EH (cell line): ENCODE measurements at places on chromosomes 7 and 10.

GRCh38 chr10:113027574-113028455 is 77.8 kb downstream of the TCF7L2 start:
- DNase-seq = peak; percentile 44

GRCh38 chr7:154858836-154859537 is 143.9 kb downstream of the PAXIP1 start:
- no peak for DNase-seq

- DNase-seq = no peak
Observed at GRCh38 chr10:12631787-12632562, 282.6 kb downstream of the CAMK1D start.

DNA sequence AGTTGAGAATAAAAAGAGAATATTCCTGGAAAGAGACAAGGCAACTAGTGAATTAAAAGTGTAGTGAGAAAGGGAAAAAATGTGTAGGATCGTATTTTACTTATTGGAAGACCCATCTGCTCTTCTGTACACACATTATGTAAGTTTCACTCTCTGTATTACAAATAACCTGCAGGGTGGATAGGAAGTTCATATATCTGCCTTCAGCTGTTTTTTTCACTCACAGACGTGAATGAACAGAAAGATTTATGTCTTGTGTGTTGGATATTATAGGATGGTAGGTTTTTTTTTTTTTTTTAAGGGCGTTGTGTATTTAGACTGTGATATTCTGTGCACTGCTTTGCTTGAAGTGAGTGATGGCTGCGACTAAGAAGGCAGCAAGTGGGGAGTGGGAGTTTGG is 266.5 kb downstream of the AUTS2 start:
- no peak for DNase-seq

- DNase-seq = peak; percentile 67
Observed at GRCh38 chr10:117374506-117375359, 507 bp downstream of the PDZD8 start.

- DNase-seq = no peak
Observed at GRCh38 chr7:3280445-3280844, 20.6 kb upstream of the SDK1 start.

DNA sequence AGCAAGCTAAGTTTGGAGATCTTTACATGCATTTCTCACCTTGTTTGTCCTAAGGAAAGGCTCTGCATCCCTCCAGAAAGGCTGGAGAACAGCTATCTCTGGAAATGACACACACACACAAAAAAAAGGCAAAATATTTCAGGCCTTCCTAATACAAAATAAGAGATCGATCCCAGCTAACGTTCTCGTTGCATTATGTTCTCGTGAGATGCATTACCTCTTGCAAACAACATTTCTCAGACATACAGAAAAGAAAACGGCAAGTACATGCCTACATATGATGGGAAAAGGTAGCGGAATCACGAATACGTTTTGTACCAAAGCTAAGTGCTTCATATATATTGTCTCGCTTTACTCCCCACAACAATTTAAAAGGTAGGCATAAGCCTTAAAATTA is 488 bp downstream of the MTERF1 start:
- DNase-seq = peak; percentile 12

GRCh38 chr7:132915647-132916046 is 166.2 kb downstream of the CHCHD3 start:
- DNase-seq = no peak

DNA sequence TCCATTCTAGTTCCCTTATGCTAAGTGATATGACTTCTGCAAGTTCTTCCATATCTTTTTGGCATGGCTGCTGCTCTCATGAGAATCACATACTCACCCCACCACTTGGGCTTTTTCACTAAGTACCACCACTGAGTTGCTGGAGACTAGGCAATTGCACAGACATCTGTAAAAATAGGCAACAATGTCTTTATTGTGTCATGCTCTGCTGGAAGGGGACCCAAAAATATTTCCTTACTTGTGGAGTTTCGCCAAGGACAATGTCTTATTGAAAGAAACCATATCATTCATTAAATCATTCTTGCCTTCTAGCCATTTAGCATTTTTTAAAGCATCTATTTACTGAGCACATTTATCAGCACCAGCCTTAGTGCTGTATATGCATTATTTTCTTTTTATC is 17.4 kb upstream of the ASZ1 start:
- DNase-seq = no peak

- DNase-seq = no peak
Observed at GRCh38 chr10:98832738-98833137, 386.0 kb upstream of the HPS1 start.

DNA sequence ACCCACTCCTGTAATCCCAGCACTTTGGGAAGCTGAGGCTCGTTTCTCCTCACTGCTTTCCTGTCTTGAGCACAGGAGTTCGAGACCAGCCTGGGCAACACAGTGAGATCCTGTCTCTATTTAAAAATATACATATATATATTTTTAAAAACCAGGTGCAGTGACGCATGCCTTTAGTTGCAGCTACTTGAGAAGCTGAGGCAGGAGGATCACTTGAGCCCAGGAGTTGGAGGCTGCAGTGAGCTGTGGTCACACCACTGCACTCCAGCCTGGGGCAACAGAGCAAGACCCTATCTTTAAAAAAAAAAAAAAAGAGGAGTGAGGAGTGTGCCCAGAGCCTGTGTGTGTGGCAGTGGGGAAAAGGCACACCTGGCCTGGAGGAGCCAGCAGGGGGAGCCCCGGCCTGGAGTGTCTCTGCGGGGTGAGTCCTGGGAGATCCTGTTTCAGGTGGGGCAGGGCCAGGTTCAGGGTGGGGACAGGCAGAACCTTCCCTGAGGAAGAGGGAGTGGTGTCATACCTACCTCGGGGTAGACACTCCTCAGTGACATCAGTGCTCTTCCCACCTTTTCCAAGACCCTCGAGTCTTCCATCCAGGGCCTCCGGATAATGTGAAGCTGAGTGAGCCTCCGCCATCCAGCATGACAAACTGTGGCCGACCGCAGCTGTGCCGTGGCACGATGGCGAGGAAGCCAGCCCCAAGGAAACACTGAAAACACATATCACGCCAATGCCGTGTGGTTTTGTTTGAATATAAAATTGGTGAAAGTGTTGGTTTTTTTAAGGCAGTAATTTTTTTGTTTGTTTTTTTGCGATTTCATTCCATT is 9.0 kb upstream of the ARPC1B start:
- DNase-seq = no peak

GRCh38 chr10:132836832-132837540 is 51.0 kb upstream of the NKX6-2 start:
- DNase-seq = peak; percentile 29

- DNase-seq = no peak
Observed at GRCh38 chr7:100369105-100369504, 4.2 kb upstream of the PILRA start.

DNA sequence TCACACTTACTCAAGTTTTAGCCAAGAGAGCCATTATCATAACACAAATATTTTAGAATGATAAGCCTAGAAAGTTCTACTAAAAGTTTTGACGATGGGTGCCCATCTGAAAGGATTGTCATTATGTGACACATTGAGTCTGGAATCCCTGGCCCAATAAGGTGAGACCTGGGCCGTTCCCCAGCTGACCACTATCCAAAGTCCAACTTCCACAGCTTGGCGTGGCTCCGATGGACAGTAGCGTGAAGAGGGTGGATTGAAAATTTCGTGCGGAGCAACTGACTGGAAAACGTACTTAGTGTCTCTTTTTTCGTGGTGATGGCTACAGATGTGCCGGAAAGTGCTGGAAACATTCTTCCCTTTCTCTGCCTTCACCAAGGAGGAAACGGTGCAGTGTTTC is 439.0 kb upstream of the ZMIZ1 start:
- no peak for DNase-seq

GRCh38 chr10:8095959-8096358 is 41.5 kb downstream of the GATA3 start:
- no peak for DNase-seq

GRCh38 chr7:131096267-131096927 is 231.3 kb upstream of the MKLN1 start:
- DNase-seq = no peak

- DNase-seq = peak; percentile 29
Observed at GRCh38 chr7:32611201-32612099, 116.2 kb downstream of the AVL9 start.

GRCh38 chr10:60648761-60649160 is 129.5 kb upstream of the CDK1 start:
- DNase-seq = no peak

DNA sequence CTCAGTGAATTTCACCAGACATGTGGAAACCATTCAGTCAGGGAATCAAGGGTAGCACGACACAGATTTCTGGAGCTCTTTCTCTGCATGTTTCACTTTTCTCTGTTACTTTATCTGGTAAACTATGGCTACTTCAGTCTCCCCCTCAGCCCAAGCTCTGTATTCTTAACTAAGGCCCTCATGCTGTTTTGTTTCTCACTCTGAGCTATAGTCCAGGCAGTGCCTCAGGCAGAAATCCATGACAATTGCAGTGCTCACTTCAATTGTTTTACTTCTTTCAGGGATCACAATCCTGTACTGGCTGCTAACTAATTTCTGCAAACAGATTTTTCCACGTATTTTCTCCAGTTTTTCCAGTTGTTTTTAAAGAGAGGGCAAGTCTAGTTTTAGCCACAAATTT is 1599.9 kb upstream of the LRRTM3 start:
- no peak for DNase-seq

DNA sequence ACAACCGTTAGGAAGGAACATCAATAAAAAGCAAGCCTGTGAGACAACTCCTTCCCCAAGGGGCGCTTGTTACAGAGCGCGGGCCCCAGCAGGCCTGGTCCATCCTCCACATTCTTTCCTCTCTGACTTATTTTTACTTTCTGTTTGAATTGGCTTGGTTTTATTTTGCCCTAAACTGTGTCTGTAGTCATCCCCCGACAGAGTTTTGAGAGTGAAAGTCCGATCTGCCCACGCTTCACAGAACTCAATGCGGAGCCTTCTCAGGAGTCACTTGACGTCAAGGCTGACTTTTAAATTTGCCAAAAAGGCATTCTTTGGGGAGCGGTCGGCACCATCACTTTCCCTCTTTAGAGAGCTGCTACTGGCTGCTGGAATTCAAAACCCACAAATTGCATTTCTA is 150.1 kb upstream of the KLF6 start:
- DNase-seq = peak; percentile 86

DNA sequence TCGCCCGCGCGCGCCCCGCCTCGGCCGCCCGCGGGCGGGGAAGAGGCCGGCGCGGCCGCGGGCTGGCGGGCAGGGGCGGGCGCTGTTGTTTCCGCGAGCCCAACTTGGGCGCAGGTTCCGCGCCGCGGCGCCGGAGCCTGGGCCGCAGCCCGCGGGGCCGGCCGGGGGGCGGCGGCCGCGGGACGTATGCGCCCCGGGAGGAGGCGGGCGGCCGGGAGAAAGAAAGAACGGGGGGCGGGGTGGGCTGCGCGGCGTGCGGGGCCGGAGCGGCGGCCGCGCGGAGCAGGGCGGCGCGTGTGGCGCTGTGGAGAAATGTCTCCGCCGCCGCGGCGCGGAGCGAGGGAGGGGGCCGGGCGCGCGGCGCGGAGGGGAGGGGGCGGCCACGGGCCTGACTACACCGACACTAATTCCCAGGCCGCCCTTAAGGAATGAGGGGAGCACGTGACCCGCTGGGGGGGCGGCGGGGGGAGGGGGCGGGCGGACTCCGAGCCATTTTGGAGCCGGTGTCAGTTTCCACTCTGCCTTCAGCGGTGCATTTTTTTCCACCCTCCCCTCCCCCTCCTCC is at the start of gene BMI1:
Gene BMI1, plus strand, starts transcription at position 509 of the 565 bp plus-strand sequence. CDS start 5,351 bp downstream, outside the sequence.
- DNase-seq = peak; percentile 80

DNA sequence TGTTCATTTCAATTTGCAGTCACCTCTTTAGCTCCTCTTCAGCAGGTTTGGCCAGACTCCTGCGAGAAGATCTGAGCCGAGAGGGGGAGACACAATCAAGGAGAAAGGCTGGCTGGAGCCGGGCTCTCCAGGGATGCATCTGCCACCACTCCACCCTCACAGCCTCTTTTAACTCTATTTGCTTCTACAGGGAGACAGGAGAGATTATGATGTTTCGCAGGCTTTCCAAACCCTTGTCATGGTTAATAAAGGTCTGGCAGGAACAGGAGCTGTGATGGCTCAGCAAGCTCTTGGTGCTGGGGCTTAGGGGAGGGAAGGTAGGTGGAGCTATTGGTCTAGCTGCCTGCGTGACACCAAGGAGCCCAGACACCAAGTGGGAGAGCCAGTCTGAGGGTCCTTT is 448.1 kb upstream of the PODXL start:
- peak; percentile 29 for DNase-seq

DNA sequence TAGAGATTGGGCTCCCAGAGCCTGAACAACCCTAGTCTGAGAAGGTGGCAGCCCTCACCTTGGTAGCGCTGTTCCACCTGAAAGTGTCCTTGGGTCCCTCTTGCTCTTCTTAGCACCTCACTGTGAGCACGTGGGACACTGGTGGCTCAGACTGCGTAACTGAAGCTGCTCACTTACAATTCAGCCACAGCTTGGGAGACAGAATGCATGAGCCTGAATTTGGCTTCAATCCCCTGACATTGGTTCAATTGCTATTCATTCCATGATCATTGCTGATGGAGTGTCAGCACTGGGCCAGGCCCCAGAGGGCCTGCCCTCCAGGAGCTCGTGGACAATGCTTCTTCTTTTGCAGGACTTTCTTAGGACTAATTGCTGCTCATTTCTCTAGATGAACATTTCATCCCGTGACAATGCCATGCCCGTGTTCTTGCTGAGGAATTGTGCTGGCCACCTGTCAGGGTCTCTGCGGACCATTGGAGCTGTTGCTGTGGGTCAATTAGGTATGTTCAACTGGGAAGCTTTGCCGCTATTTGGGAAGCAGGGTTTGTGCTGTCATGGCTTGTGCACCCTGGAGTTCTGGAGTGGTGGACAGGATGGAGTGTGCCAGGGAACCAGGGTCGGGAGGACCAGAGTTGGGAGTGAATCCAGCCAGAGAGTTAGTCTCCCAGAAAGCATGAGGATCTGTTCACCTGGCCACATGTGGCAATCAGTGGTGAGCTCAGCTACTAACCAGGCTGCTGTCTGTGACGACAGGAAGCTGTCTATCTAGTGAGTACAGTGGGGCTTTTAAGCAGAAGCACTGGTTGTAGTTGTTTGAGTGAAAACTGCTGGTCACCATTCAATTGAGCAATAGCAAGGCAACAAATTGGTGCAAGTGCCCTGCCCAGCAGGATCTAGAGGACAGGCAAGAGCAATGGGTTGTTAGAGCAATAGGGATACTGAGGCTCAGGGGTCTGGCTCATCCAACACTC is 105.1 kb downstream of the WDFY4 start:
- no peak for DNase-seq

GRCh38 chr7:130945411-130945811 is 211.4 kb upstream of the KLF14 start:
- DNase-seq = no peak

GRCh38 chr7:113649556-113649955 is 269.3 kb downstream of the PPP1R3A start:
- no peak for DNase-seq

GRCh38 chr10:46171661-46172060 is 115.1 kb upstream of the ANTXRL start:
- no peak for DNase-seq

DNA sequence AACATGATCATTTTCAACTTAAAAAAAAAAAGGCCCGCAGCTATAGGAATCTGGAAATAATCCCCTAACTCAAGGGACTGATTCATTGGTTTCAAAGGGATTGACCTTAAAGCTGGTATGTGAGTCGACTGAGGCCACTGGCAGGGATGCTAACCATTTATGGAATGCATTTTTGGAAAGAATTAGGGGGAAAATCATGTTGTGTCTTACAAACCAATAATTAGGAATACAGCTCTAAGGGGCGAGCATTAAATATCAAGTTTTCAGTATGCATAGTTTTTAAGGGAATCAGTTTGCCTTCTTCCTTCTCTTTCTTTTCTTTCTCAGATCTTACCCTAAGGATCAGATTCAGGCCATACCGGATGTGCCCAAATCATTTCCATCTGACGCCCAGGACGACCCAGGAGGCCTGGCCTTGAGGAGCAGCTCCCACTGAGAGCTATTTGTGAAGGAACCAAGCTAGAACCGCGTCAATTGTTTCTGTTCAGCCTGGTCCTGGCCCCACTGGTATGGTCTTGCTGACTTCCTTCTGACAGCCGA is 48.7 kb downstream of the BPGM start:
- DNase-seq = peak; percentile 95
